ENCODE measurements at places on chromosomes 13 and 19.

GRCh38 chr13:98473135-98473787, 103.6 kb downstream of the STK24 start:
- DNase-seq: no peak

DNA sequence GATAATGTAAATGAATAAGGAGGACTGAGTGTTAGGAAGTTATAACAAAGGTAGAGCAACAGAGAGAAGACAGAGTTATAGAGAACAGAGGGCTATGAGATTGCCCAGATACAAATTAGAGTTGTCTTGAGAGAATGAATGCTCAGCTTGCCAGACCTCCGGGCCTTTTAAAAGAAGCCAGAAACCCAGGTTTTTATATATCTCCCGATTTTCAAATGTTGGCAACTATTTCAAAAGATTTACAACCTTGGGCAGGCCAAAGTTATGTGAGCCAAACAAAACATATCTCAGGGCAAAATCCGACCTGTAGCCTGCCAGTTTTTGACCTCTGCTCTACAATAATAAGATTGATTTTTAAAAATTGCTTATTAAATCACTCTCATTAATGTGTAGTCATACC, 573.1 kb upstream of the SLC10A2 start:
- DNase-seq: no peak

DNA sequence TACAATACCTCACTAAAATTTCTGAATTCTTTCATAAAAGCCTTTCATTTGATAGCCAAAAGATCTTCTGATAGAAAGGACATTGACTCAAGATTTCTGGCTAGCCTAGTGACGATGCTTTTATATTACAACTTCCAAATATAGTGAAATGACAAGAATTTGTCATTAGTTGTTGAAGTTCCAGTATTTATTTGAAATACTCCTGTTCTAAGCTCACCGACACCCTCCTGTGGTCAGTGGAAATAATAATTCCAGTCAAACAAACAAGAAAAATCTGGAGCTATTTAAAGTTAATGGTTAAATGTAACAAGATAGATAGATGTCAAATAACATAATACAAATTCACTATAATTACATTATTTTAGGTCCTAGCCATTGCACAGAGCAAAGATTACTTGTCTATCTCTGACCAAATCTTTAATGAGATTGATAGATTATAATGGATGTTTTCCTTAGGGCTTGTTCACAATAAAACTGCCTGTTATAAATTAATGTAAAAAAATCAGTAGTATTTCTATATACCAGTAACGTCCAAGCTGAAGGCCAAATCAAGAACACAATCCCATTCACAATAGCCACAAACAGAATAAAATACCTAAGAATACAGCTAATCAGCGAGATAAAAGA, 195.5 kb downstream of the RGCC start:
- DNase-seq: peak; percentile 37

DNA sequence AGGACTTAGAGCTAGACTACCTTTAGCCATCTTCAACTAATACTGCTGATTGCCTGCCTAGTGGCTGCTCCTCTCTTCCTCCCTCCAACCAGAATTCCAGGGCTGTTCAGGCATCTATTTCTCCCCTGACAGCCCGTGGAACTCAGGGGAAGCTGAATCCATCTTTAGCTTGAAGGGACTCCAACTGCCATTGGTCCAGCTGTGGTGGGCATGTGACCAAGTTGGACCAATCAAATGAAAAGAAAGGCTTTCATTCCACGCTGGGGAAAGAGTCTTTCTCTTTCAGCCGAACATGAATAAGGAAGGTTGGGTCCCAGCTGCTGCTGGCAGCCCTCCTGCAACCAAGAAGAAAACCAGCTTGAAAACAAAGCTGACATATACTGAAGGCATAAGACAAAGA, 168.5 kb upstream of the OBI1 start:
- no peak for DNase-seq

DNA sequence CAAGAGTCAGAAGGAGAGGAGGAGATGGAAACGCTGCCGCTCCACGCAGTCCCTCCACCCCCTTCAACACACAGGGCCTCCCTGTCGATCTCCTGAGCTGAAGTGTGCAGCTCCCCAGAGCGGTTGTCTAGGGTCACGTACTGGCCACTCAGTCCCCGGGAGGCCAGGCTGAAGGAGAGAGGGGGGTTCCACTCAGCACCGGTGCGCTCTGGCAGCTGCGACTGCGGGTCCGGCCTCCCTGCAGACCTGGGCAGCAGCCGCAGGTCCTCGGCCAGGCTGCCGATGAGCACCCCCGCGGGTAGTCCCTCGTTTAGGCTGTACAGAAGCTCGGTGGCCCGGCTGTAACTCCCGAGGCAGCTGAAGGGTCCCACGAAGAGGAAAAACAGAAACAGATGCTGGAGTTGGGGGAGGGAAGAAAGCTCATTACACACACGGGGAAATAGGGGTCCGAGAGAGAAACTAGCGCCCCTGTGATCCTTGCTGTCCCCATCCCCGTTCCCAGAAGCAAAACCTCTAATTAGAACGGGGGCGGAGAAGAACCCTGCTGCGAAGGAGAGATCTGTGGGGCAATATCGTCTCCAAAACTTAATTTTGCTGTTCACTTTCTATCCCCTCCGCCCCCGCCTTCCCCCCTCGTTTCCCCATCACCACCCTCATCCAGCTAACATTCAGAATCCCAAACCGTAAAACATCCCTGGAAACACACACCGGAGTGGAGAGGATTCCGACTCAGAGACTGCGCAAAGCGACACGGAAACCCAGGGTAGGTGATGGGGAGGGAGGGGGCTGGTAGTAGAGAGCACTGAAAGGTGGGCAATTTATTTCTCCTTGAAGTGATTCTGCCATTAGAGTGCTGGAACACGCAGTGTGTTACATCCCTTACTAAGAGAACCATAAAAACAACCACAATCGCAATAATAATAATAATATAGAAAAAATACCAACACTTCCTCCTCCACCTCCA, 1.8 kb downstream of the PCDH20 start:
- DNase-seq: no peak

All from SJCRH30 (cell line).